Stomach (tissue), 19 donors: ENCODE measurements at places on chromosomes 6 and 20. TPM values are rescaled to one million over a fixed set of nuclear protein-coding genes. Genes with fewer than 3 reads are reported as not detected.

CNR1 gene
- polyA plus RNA-seq = 0.46 TPM

CASS4 gene
- 0.76 TPM for polyA plus RNA-seq

DNA sequence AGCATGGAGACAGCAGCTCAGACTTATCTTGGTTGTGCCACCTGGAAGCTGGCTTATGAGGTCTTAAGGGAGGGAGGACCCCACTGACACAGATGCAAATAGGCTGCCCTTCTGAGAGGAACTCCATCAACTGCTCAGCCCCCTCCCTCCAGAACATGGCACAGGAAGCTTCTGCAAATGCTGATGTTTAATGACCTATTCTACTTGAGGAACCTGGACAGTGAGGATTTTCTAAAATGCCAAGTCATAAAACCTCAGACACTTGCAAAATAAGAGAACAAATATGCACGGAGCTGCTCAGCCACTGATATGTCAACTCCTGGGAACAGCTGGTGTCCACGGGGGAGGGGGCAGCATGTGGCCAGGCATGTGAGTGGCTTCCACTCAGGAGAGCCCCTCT, 3.5 kb downstream of the CST9 start:
- DNase-seq = no peak

- no peak for DNase-seq
Observed at GRCh38 chr6:81962198-81962597, 209.7 kb upstream of the TENT5A start.

DNA sequence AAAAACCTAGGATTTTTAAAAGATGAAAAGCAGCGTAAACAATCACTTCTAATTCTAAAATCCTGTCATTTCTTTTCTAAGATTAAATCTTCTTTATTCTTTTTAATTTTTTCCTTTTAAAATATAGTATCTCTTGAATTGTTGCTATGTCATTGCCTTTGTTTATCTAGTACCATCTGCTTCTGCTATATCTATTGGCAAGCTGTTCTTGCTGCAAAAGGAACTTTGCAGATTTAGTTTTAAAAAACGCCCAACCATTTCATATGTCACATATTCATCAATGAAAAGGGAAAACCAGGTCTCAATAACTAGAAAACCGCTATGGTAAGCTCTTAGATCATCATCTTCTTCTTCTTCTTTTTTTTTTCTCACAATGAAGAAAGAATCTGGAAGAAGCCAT, 11.5 kb upstream of the EEF1A1 start:
- no peak for DNase-seq

GRCh38 chr20:24699321-24700165, 230.1 kb downstream of the SYNDIG1 start:
- peak; percentile 11 for DNase-seq

DNA sequence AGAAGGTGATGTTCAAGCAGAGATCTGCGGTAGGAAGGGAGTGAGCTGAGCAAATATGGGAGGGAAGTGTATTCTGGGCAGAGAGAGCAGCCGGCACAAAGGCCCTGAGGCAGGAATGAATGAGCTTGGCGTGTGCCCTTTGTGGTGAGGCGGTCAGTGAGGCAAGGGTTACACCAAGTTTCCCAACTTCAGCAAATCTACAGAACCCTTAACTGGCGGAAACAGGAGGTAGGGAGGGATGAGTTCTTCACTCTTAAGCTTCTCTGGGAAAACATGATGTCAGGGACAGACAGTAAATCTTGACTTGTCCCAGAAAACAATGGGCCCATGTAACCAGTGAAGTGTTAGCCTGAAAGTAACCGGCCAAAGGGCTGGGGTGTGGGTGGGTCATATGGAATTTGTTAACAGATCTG, 97.1 kb upstream of the PTPN1 start:
- no peak for DNase-seq

DNA sequence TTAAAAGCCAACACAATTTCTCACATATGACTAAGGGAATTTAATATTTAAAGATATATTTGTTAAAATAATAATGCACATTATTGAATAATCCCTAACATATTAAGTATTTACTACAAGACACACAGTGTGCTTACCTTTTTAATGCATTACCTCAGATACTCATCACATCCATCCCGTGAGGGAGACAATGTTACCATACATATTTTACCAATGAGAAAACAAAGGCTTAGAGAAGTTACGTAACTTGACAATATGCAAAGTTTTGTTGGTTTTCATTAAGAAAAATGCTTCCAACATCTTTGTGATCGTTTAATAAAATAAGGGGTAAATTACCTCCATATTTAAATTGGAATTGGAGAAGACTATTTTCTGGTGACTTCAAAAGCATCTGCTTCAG, 4.3 kb downstream of the IFNGR1 start:
- DNase-seq = no peak
